ENCODE measurements at places on chromosomes 11 and 22.

DNA sequence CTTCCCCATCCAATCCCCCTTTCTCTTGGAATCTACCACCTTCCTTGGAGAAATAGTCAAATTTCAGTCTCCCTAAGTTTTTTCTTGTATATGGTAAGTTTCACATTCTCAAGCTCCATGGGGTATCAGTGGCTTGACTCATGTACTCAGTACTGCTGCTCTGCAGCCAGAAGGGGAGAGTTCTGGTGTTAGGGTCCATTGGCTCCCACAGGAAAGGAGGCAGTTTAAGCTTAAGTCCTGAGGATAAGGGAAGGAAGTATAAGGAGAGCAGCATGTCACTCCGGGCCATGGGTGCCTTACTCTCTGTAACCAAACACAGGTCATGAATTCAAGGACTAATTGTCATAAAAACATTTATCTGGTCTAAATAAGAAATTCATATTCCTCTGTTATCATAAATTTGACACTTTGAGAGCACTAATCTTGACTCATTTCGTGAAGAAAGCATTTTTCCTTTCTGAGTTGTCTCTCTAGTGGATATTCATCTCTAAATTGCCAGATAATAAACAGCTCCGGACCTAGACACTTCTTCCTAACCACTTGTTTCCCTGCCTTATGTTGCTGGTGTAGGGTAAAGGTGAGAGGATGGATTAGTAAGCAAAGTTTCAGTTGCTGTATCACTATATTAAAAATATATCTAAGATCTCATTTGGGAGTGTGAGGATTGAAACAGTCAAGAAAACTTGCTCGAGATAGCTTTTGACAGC, 20.1 kb upstream of the SORL1 start:
- no peak for DNase-seq

DNA sequence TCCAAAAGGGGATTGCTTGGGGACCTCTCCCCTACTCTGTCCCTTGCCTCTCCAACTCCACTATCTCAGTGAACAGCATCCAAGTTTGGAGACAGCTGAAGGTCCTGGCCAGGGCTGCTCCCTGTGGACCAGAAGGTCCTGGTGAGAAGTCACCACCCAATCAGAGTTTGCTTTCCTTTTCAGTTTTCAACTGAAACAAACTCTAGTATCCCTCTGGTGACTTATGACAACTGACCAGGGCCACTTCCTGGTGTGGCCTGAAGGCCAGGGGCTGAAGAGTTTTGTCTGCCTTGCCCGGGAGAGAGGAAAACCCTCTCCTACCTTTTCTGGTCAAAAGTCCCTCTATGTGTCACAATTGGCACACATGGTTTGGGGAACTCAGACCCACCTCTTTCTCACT, 5.1 kb downstream of the JAML start:
- DNase-seq, result no peak

- no peak for DNase-seq
Measured at GRCh38 chr22:39350757-39351688, 1.2 kb downstream of the SYNGR1 start.

DNA sequence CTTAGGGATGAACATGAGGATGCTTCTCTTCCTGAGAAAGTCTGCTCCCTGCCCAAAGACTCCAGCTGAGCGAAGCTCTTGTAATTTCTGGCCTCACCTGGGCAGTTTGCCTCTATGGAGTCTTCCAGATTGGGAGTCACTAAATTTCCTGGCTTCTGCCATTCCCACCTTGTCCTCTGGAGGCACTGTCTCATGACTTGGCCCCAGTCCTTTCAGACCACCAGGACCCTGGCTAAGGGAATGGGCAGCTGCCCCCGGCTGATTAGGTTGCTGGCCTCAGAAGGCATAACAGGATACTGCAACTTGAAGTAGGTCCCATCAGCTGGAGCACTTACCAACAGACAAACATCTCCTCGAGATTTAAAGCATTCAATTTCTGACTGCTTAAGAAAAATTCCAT, 128.1 kb upstream of the SPON1 start:
- no peak for DNase-seq

DNA sequence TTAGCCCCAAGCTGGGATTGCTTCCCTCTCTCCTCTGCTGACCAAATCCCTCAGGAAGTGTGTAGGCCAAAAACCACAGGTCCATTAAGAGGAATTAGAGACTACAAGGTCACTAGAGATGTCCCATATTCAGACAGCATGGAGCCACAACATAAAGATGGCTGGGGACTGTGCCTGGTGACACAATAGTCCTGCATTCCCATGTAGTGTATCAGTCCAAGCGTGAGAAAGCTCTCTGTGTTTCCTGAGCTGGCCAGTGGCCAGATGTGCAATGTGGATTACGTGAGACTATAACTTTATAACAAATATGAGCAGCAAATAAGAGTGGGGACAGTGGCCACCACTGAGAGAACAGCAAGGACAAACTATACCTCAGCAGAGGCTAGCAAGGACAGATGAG, 7.6 kb upstream of the MS4A10 start:
- no peak for DNase-seq

DNA sequence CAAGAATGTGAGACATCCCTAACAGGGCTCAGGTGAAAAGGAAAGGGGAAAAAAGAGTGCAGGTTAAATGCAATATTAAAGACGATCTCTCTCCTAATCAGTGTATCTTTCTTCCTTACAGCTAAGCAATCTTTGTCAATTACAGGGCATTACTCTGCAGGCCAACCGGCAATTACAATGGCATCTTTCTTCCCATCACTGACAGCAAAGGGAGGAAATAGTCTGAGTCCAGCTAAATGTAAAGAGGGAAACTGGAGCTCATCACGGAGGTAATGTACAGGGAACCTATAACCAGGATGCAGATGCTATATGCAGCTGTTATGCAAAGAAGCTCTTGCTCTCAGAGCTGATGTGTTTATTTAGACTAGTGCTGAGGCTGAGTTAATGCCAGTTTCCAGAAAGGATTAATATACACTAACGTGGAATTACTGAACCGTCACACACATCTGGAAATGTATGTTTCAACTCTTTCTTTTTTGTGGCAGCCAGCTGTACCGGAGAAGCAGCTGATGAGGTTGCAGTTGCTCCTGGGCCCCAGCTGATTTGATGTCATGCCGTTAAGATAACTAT, 121.6 kb downstream of the KIRREL3 start:
- DNase-seq, result no peak

DNA sequence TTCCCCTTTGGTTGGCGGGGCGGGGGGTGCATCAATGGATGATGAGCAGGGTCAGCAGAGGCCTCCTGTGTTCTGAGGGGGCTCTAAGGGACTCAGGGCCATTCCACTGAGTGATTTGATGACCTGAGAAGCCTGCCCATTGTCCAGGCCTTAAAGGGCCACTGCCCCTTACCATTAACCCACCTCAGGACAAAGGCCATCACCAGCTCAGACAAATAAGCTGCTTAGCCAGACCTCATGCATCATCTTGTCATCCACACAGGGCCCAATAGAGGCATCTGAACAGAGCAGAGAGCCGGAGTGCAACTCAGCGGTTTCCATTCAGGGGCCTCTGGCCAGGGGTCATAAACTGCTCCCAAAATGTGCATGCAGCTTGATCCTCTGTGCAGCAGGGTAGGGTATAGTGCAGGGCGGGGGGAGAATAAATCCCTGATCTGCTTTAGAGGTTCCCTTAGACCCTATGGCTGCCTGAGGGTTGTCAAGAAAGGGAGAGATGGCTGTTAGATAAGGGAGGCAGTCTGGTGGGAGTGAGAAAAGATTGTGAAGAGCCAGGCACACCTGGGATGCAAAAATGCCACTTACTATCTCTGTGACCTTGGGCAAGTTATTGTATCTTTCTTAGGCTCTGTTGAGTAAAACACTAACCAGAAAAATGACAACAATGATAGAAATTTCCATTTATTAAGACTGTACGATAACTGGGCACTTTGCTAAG, 375.5 kb upstream of the NARS2 start:
- DNase-seq, result no peak

- DNase-seq, result no peak
Measured at GRCh38 chr11:115180272-115180671, 323.9 kb downstream of the CADM1 start.

- no peak for DNase-seq
Measured at GRCh38 chr11:91433284-91434010, 791.2 kb upstream of the FAT3 start.

Measured in stimulated activated CD8-positive, alpha-beta memory T cell treated with anti-CD3 and anti-CD28 coated beads, Interleukin-7, amount 100 ng/mL, for 1 hour (primary cell).